Right forelimb (tissue), 1 donor: ENCODE measurements at places on chromosomes 2 and 18.

DNA sequence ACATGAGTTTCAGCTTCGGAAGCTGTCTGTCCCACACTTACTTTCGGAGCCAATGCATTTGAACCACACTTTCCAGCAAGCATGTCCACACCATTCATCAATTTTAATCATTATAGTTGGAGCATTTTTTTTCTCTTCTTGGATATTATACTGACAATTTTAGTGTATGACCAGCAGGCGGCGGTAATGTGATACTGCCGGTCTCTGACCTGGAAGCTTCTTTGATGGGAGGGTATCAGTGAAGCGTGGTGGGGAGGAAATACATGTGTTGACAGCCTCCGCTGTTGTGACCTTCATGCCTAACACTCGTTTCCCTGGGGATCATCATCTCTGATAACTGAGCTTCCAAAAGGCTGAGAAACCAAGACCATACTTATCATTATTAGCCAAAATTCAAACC, 231.7 kb downstream of the GBX2 start:
- no peak for DNase-seq

- DNase-seq = no peak
Observed at GRCh38 chr2:67797801-67798540, 264.8 kb downstream of the C1D start.

GRCh38 chr18:10544093-10544748, 18.4 kb downstream of the NAPG start:
- DNase-seq = no peak

- DNase-seq = no peak
Observed at GRCh38 chr2:20758997-20759396, 63.9 kb downstream of the LDAH start.

DNA sequence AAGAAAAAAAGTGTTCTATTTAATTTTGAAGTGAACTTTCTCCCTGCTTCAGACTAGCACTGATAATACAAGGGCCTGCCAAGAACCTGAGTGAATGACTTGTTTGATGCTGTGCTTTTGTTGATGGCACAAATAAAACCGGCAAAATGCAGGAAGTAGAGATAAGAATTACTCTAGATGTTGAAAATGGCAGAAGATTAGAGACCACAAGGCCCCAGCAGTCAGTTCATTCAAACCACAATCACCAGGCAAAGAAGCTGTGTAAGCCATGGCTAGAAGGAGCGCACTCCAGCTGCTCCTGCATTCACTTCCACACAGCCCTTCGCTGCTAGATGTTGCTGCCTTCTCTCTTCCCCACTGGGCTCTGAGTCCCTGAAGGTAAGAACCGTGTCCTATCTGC, 297.1 kb downstream of the AGPS start:
- no peak for DNase-seq

- no peak for DNase-seq
Observed at GRCh38 chr2:178394859-178395258, 56.1 kb downstream of the PRKRA start.

DNA sequence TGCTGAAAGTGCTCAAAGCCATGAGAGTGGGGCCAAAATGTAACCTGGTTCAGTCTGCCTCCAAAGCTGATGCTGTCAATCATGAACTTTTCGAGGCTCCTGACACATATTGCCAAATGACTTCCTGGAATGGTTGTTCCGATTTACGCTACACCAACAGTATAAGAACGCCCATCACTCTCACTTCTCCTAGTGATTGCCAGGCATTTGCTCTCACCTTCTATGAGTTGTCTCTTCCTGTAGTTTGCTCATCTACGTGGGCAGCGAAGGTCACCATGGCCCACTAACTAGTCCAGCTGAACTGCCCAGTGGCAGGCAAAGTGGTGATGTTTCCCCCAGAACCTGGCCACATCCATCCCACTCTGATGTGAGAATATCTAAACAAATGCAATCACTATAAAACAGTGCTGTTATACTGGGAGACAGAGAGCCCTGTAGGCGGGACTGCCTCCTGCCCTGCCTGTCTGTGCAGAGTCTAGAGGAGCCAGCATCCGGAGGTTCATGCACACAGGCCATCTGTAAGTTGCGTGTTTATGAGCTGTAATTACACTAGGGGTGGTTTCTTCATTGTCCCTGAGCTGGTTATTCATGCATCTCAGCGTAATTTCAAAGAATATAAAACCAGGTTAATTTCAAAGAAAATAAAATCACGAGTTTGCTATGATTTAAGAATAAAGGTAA, 8.8 kb upstream of the CABLES1 start:
- no peak for DNase-seq

- no peak for DNase-seq
Observed at GRCh38 chr2:208360259-208361076, 46.1 kb upstream of the PTH2R start.

DNA sequence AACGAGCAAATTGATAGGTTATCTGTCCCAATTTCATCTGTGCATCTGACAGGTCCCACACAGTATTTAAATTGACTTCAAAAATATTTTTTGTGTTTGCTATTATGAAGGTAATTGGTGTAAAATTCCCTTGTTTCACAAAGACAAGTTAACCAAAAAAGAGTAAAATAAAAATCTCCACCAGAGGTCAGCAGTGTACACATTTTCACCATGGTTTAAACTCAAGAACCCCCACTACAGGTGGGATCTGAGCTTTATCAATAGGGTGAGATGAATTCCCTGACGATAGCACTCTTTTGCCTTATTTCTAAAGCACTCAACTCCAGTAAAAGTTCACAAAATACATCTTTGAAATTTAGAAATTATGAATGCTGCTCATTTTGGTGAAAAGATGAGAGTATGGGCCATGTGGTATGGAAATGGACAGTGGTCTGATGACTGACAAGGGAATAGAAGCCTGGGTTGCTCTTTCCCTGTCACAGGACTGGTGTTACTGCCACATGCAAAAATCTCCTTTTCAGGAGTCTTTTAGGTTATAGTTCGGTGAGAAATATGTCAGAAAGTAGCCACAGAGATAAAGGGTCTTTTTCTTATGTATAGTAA, 68.0 kb downstream of the SERPINB8 start:
- DNase-seq = no peak

GRCh38 chr18:48766026-48766425, 184.7 kb downstream of the SMAD7 start:
- DNase-seq = no peak

GRCh38 chr2:132670496-132671150, 618 bp upstream of the LYPD1 start:
- DNase-seq = peak; percentile 57

GRCh38 chr2:207150284-207150683, 15.5 kb downstream of the KLF7 start:
- DNase-seq = no peak

- no peak for DNase-seq
Observed at GRCh38 chr18:3383381-3383915, 66.5 kb upstream of the TGIF1 start.

DNA sequence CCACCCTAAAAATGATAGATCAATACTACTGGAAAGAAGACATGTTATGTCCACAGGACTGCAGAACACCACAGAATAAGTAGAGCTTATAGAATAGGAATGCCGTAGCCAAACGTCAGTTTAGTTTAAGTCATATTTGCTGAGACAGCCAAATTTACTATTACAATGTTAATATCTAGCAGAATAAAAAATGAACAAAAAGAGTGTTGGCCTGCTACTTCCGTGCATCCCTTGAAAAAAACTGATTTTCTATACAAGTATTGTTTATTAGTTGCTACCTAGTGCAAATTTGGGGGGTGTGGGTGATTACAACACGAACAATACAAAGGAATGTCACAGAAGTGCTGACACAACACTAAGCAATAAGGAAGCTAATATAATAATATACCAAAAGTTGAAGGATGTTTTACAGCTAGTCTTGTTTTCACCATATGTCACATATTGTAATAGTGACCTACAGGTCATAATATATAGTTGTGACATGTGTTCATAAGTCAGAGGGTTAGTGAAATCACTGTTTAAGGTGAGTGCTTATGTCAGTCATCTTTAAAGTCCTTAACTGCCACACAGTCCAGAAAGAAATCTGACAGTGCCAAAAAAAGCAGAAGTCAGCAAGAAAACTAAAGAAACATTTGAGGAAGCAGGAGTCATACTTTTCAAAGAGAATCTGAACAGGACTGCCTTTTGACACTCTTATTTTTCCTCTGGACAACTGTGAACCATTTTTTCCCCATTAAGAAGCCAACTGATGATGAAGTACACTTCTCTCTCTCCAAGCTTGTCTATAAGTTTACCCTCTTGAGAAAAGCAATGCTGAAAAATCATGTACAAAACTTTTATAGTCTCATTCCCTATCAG, 376.4 kb downstream of the ZEB2 start:
- no peak for DNase-seq

DNA sequence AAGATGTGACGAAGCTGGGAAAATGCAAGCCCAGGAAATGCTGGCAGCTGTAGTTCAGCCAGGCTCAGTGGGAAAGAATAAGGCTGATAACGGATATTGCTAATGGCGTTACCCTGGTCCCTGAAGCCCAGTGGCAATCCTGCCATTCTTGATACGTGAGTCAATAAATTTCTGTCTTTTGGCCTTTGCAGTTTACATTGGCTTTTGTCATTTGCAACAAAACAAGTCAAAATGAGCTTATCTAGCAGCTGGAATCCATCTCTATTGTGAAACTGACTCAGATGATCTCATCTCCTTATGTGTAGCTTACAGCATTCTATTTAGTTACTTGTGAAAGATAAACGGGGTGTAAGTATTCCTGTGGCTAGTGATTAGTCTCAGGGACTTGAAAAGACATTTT, 43.8 kb downstream of the ARL6IP6 start:
- DNase-seq = no peak

GRCh38 chr2:96505231-96505889, at the start of gene NEURL3:
NEURL3 (minus strand) TSS chr2:96505357; CDS start chr2:96505286, 71 bp downstream.
- DNase-seq = no peak

GRCh38 chr2:105847056-105847455, 102.3 kb downstream of the NCK2 start:
- no peak for DNase-seq

- DNase-seq = no peak
Observed at GRCh38 chr2:136134126-136134525, 16.2 kb upstream of the CXCR4 start.

GRCh38 chr18:49017813-49018553, 67.2 kb upstream of the SMAD7 start:
- DNase-seq = peak; percentile 41

- no peak for DNase-seq
Observed at GRCh38 chr2:206388698-206389097, 54.6 kb upstream of the ADAM23 start.

DNA sequence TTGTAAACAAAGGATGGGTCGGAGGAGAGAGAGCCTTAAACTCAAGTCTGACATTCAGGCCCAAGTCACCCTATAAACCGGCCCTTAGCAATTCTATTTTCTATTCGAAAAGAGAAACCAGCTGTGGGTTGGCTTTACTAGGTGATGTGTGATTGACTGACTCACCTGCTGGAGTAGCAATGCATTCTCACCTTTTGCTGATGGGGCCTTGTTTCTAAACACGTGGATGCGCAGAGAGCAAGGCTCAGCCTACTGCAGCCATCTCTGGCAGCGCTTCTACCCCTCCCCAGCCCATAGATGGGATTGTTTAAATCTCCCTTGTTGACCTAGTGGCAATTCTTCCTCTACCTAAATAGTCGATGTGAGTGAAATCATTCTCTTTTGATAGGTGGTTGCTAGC, 138.5 kb downstream of the MEIS1 start:
- no peak for DNase-seq

DNA sequence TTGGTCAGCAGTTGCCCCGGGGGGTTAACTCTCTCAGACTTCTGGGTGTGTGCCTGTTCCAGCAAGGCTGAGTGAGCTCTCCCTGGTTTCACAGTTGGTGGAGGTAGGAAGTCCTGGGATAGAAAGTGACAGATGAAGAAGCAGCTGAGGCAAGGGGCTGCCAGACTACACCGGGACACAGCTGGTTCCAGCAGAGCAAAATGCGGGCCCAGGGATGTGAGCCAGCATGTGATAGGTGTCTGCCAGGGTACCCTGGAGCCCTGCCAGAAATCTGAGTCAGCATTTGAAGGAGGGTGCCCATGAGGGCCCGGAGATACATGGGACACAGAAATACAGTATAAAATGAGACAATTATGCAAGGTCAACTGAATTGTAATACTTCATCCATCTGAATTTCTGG, 79.3 kb upstream of the LGALSL start:
- peak; percentile 46 for DNase-seq

GRCh38 chr2:112155331-112156151, 17.4 kb downstream of the FBLN7 start:
- no peak for DNase-seq

- no peak for DNase-seq
Observed at GRCh38 chr2:182541268-182541667, 114.4 kb upstream of the PDE1A start.

DNA sequence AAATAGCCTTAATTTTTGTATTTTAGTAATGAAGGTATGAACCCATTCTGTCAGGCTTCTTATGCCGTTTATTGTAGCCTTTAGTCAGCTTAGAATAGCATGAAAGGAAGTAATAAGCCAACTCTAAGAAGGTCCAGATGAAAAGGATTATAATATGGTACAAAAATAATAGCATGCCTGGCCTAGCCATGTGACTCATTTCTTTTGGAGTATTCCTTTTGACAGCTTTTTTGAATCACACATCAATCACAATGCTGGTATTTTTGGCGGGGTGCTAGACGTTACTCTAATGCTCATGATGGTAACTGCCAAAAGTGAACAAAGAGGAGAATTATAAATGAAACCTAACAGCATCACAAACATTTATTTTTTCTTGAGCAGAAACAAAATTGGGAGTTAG, 19.9 kb downstream of the FMNL2 start:
- no peak for DNase-seq

DNA sequence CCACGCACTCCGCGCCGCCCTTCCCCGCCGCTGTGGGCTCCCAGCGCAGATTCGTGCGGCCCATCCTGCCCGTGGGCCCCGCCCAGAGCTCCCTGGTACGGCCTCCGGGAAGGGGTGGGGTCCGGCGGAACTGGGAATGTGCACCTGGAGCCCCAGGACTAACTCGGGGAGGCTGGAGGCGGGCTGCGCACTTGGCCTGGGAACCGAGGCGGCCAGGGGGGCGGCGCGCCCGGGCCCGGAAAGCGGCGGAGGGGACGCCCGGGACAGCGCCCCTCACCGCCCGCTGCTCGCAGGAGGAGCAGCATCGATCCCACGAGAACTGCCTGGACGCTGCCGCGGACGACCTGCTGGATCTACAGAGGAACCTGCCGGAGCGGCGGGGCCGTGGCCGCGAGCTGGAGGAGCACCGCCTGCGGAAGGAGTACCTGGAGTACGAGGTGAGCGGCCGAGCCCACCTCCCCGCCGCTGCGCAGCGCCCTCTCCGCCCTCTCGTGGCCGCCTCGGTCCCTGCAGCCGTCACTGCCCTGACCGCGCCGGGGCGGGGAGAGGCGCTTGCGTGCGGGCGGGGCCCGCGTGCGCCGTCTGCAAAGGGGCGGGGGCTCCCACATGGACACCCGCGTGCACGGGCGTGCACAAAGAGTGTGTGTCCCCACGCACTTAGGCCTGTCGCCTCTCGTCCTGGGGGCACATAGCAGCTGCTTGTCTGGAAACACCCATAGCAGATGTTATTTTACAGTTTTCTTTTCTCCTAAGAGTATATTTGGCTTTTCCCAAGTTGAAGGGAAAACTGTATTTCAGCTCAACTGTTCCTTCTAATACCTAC, 25.2 kb downstream of the PSD4 start:
- peak; percentile 90 for DNase-seq

- no peak for DNase-seq
Observed at GRCh38 chr2:776487-776886, 99.3 kb upstream of the TMEM18 start.

GRCh38 chr2:137179542-137179941, 414.2 kb downstream of the THSD7B start:
- DNase-seq = no peak
